ENCODE measurements at places on chromosomes 1 and 21.

DNA sequence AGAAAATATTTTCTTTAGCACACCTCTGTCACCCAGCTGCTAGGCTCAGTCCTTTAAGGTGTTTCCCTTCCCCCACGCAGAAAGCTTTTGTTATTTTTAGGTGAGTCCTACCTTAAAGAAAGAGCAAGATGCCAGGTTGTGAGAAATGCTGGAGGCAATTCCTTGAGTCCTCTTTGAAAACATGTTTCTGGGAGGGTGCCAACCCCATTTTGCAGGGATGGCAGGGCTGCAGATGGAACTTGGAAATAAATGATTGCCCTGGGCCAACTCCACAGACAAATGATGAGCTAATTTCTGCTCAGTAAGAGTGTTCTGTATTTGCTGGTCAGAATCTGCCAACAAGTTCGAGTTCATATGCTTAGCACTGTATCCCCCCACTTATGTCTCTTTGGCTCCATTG lies 119.2 kb upstream of the RAB3GAP2 start:
- no peak for DNase-seq

DNA sequence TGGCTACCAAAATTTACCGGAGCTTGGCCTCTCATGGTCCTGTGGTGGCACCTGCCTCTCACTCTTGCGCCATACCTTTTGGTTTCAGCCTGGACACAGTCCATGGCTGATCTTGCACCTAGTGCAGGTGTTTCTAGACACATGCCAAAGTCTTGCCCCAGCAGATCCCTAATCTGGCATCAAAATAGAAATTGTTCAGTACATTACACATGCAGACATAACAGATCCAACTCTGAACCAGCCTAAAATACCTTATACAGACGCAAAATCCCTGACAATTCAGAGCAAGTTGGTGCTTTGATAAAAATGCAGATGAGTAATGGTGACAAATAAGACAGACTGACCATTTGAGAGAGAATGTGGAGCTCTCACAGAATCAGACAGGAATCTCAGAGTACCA lies 44.1 kb downstream of the NGF start:
- DNase-seq, result no peak

DNA sequence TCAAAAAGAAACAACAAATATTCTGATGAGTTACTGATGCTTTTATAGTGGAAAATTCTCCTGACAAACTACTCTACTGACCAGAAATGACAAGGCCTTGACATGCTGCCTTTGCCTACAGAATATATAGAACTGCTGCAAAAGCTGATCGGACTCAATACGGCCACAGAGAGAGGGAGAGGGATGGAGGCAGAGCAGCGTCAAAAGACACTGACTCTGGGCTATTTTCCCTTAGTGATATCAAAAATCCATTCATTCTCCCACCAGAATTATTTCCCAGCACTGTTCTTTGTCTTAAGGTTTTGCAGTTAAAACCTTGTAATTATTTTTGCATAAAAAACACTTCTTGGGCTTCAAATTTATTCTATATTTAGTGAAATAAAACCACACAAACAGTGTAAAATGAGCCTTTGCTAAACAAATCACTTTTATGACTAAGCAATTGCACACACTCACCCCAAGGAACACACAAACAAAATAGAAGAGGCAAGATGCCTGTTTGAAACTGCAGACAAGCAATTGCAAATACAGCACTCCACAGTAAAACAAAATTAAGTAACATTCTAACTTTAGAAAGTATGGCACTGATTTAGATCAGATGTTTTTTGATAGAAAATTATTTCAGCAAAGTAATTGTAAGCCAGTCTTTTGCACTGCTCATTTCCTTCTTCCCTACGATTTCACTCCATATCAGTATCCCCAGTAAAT lies 1036.4 kb downstream of the ADGRL2 start:
- peak; percentile 11 for DNase-seq

DNA sequence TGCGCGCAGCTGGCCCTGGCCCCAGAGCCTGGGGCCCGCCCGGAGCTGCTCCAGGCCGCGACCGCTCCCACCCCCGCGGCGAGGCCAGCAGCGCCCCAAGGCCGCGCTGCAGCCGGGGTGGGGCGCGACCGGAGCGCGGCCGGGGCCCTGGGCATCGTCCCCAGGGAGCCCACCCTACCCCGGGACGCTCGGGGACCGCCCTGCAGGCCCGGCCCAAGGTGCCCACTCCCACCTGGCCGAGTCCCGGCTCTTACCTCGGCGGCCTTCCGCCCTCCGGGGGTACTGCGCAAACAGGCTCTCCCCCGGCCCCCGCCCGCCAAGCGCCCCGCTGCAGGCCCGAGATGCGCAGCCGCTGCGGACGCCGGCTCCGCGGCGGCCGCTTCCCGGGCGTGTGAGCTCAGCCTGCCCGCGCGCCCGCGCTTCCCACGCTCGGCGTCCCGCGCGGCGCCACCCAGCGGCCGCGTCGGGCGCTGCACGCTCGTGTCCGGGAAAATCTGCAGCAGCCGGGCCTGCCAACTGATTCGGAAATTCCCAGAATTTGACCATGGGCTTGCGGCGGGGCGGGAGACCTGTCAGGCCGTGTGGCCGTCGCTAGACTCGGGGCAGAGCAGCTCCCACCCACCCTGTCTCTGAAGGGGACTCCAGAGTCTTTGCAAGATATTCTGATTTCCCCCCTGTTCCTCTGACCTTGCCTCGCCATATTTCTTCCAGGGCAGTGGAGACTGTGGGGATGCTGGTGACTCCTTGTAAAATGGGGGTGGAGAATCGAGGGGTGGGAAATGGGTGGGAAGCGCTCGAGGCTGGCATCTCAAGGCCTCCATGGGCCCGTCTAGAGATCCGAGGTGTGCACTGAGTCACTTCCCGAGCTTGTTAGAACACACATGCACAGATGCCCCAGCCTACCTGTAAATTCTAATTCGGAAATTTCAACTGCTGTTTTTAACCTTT lies 41.9 kb downstream of the CD34 start:
- peak; percentile 90 for DNase-seq

DNA sequence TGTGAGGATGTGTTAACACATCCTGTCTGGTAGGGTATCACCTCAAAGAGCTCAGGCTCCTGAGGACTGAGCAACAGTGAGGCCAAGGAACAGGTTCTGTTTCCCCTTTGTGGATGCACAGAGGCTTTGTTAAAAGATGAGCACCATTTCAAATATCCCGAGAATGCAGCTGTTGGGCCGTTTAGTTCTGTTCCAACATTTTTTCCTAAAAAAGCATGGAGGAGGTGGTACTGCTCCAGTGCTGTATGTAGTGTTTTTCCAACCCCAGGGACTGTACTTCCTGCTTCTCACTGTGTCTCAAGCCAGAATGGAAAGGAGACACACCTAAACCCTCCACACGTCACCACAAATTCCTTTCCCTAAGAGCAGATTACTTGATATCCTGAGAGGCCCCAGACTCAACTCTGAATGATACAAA lies 53.8 kb upstream of the BCL10 start:
- peak; percentile 67 for DNase-seq

DNA sequence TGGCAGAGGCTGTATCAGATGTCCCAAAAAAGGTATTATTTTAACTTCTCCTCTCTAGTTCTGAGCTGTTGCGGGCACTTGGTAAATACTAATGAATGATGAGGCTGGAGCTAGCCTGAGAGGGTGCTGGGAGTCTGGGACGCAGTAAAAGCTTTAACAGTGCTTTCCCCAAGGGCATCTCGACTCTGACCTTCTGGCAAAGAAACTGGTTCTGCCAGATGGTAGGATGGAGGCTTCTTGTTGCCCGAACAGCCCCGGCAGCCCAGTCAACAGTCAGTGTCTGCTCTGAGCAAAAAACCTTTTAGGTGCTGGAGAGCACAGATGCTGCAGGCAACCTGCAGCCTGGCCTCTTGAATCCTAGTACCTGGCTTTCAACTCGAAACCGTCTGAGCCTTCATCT lies 2.5 kb upstream of the PNRC2 start:
- DNase-seq, result no peak

DNA sequence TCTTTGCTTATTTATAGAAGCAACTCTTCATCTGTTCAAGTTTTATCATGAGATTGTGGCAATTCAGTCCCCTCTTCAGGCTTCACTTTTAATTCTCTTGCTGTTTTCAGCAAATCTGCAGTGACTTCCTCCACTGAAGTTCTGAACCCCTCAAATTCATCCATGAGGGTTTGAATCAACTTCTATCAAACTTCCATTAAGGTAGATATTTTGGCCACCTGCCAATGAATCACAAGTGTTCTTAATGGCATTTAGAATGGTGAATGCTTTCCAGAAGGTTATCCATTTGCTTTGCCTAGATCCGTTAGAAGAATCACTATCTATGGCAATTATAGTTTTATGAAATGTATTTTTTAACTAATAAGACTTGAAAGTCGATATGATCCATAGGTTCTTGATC lies 946.7 kb upstream of the B3GALT2 start:
- no peak for DNase-seq

DNA sequence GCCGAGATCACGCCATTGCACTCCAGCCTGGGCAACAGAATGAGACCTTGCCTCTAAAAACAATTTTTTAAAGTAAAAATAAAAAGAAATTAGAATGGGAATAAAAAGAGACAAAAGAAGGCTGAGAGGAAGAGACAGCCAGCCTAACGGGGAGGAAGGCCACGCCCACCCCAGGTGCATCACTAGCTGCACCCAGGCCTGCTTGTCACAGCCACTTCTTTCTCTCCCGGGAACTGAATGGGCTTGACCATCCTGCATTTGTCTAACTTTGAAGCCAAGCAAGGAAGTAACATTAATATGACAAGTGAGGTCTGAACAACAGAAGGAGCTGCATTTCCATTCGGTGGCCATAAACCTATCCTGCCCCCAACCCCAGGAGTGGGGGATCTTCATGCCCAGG lies 20.8 kb upstream of the EFNA1 start:
- no peak for DNase-seq

- DNase-seq, result no peak
Measured at GRCh38 chr1:238608144-238608543, 717.4 kb upstream of the ZP4 start.

- peak; percentile 27 for DNase-seq
Measured at GRCh38 chr1:41799723-41800122, 119.0 kb downstream of the HIVEP3 start.

DNA sequence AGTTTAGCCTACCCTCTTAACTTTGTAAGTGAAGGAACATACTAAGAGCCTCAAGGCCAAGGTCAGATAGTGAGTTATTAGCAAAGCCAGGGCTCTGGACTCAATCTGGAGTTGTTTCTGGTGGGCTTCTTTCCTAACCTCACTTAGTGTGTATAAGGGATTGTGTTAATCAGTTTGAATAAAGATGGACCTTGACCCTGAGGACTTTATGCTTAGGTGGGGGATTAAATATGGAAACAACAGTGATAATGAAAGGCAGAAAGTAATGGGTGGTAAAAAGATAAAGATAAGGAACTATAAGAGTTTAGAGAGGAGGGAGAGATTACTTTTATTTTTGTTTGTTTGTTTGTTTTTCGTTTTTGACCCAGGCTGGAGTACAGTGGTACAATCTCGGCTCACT lies 5.5 kb downstream of the RABGAP1L start:
- no peak for DNase-seq

DNA sequence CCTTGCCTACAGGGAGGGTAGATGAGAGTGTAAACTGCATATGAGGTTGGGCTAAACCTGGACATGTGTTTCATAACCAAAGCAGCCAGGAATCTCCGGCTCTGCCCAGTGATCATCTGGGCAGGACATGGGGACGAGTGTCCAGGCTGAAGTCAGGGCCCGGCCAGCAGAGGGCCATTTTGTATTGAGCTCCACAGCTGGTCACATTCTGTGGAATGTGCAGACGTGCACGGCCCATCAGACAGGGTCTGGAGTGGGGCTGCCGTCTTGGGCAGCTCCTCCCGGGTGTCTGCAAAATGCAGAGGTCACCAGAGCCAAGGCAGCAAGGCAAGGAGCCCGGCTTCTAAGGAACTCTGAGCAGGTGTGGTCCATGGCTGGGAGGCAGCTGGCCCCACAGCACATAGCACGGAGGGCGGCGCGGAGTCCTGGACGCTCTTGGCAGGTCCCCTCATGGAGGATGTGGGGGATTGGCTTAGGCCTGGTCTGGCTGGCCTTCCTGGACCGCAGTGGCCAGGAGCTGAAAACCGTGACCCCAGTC lies 6.2 kb downstream of the LRRC3 start:
- peak; percentile 48 for DNase-seq

GRCh38 chr1:165222580-165222979 lies 133.9 kb downstream of the LMX1A start:
- DNase-seq, result no peak

GRCh38 chr21:34363733-34364132 lies at the start of gene KCNE2:
Gene KCNE2, plus strand, starts transcription at chr21:34364006. Its CDS starts 6,473 bp downstream, at chr21:34370479.
- DNase-seq, result no peak

DNA sequence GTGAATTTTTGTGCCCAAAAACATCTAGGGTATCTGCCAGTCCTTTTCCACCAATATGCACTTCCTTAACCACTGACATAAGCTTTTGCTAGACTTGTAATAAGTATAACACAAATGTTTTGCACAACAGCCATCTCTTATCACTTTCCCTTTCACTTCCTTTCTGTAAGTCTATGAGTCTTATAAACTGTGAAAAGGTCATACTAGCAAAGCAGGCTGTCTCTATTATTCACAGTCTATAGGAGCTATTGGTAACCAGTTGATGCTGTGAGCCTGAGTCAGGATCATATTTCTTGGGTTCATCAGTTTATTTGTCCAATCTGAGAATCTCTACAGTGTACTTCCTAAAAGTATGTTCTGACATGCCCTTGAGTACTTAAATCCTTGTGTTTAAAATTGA lies 172.6 kb downstream of the CHRM3 start:
- no peak for DNase-seq

DNA sequence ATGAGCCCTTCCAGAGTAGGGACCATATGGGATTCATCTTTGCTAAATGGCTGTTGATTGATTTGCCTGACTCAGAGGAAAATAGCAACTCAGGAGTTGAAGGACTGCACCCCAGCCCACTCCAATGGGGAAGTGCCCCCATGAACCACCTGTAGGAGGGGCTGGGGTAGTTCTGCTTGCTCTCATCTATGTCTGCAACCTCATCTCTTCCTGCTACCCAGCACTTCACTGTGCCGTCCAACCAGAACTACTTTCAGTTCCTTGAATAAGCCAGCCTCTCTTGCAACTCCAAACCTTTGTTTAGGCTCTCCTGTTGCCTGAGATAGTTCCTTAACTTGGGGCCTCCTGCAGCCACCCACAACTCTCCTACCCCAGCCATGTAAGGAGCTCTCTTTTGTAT lies 26.6 kb downstream of the BEND5 start:
- no peak for DNase-seq

GRCh38 chr1:215273838-215274516 lies 191.4 kb downstream of the KCNK2 start:
- peak; percentile 62 for DNase-seq
